ENCODE measurements at places on chromosomes 1 and 21.

GRCh38 chr1:182213163-182213562, 151.7 kb upstream of the ZNF648 start:
- DNase-seq = no peak

DNA sequence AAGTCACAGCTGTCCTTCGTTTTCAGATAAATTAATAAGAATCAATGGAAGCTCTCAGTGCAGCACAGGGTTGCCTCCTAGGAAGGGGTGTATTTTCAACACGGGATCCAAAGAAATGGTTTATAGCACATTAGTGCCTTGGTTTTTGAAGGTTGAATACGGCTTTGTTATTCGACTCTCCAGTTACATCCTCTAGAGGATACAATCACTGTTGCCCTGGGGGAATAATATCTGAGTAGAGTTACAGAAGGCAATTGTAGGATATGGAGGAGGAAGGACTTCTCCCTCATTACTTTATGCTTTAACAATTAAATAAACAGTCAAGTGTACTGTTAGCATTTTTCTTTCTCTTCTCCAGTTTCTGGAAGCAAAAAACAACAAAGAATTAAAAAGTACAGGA, 14.3 kb upstream of the ZNF326 start:
- DNase-seq = no peak

DNA sequence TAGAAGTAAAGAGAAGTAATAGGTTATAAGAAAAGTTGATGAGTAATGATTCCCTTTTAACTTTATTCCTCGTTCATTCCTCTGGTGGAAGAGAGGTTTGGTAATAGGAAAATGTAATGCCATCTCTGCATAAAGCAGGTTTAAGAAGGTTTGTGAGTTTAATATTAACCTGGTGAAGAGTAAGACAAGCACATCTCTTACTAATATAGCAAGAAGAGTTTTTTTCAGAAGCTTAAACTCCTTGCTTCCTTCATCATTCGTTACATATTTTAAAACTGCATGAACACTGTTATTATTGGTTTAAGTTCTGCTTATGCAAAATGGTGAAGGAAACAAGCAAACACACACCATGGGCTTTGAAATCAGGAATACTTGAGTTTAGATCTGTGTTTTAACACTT, 9.2 kb upstream of the PLA2G4A start:
- no peak for DNase-seq

GRCh38 chr1:100866041-100866900, 28.4 kb downstream of the EXTL2 start:
- DNase-seq = peak; percentile 45

DNA sequence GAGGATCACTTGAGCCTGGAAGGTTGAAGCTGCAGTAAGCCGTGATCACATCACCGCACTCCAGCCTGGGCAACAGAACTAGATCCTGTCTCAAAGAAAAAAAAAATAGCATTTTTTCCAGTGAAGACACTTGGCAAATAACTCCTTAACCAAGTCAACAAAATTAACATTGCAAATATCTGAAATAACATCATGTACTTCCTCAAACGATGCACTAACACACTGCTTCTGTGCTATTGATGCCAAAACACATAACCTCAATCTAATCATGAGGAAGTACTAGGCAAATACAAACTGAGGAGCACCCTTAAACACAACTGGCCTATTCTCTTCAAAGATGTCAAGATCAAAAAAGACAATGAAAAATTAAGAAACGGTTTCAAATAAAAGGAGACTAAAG, 32.3 kb downstream of the PABPC4 start:
- no peak for DNase-seq

DNA sequence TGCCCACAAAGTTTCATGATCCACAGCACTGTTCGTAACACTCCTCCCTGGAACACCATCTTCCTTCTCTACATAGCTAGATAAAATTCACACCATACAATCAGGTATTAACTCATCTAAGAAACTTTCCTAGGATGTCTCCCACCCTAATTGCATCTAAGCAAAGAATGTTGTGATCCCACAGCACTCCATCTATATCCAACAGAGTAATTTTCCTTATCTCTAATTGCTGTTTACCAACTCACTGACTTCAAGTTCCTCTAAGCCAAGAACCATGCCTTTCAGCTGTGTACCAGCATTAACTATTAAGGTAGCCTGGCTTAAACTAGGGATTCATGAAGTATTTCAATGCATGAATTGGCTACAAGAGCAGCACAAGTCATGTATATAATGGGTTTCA, 114.2 kb downstream of the SIPA1L2 start:
- DNase-seq = no peak

GRCh38 chr1:51070640-51071039, 31.4 kb upstream of the C1orf185 start:
- DNase-seq = no peak

DNA sequence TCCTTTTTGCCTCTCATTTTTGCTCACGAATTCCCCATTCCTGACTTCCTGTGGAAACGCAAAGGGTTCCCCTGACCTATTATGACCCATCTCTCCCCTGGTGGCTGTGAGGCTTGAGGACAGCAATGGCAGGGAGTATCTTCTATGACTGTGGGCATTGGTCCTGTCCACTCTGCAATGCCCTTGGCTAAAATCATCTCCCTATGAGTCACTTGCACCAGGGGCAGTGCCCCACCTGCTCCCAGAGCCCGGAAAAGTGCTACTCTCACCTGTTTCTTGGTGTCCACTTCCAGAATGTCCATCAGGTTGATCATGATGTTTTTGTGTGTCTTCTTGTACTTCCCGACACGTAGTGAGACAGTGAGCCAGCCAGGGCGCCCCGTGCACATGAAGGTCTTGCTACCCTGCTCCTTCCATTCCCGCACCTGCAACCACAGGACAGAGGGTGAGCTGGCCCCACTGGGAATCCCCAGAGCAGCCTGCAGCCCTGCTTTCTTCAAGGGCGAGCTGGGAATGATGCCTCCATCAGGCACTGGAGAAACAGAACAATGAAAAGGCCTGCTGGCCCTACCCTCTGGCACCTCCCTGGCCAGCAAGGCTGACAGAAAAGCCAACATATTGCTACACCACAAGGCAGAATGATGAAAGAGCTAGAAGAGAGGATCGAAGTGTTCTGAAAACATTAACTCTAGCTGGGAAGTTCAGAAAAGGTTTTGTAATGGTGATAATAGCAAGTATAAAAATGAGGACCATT, 3.5 kb downstream of the DHCR24 start:
- no peak for DNase-seq

DNA sequence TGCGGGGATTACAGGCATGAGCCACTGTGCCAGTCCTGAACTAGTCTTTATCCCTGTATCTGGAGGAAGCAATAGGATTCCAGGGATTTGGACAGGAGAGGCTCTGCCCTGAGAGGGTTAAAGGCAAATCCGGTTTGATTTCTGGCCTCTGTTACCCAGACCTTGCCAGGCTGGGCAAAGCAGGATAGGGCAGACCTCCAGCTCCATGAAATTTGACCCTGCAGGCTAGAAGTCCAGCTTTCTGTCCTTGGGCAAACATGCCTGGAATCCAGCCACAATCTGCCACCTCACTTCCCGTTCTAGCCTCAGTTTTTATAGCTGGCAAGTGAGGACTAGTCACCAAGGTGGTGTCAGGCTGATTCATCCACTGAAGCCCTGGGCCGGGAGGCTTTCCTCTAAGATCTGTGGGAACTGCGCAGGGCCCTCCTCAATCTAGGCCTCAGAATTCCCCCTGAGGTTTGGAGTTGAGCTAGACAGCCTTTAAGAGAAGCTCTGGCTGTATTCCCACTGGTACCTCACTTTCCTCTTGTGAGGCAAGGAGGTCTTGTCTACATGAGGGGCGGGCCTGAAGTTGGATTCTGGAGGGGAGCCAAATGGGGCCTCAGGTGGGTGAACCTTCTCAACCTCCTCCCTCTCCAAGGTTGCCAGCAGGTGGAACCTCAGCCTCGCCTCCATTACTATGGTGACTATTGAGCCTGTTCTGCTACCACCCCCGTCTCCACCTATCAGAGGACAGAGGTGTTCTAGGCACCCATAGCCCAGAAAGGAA, 7.0 kb upstream of the P3R3URF start:
- no peak for DNase-seq

DNA sequence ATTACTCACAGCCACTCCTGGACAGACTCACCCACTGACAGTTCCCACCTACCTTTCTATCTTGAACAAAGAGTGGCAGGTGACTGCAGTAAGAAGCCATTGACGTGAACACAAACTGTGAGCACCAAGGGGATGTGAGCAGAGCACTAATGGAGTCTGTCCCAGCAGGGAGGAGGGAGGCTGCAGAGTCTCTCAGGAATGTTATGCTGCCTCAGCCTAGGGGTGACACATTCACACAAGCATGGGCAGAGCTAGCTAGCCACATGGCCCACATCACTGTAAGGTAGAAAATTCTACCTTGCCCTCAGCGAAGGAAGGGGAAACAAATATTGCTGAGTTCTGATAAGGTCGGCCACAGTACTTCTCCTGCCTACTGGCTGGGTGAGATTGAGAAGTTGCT, 56.8 kb upstream of the PTGFRN start:
- DNase-seq = no peak

DNA sequence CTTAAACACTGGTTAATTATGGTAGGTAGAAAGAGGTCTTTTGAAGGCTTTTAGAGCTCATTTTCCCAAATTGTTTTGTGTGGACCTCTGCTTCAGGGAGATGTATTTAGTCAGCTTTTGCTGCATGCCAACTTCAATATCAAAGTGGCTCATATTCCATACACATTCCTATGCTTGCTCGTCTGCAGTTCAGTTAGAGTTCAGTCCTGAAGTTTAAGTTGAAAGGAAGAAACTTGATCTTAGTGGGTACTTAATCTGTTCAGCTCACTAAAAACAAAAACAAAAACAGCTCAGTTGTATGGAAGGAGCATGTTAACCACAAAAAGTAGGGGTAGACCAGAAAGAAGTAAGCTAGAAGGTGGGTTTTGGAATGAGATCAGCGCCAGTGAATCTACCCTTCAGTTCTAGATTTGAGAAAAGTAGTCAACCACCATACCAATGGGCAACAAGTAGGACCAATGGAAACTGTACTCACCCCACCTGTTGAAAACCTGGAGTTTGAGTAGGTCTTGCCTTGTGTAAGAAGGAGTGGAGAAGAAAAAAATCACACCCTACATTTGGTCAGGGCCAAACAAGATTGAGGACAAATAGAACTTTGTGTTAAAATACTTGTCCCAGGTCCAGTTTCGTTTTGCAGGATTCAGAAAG, 58.0 kb downstream of the LEPR start:
- no peak for DNase-seq

DNA sequence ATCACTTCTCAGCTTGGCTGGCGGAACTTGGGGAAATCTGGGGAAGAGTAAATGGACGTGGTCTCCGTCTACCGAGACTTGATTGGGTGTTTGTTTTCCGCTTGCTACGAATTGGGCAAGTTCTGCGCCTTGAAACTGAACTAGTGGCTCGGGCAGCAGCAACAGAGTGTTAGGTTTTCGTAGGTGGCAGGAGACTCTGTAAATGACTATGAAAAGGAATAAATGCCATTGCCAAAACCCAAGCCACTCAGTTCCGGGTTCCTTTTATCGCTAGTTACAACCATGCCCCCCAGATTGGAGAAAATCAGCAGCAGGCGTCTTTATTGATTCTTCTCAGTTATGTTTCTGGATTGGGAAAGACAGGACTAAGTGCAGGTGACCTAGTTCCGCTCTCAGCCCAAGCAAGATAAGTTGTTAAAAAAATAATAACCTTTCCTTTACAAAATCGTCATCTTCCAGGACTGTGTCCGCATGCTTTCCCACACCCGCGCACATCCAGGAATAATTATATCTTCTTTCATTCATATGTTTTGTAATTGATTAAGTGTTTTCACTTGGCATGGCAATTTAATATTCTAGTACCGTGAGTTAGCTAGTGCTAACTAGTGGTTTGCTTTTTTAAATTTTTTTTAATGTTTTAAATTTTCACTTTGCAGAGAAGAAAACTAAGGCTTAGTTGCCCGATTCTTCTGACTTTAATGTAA, 3.4 kb downstream of the LHX9 start:
- DNase-seq = no peak

- no peak for DNase-seq
These were observed 5.2 kb downstream of the NCF2 start for GRCh38 chr1:183585038-183585437.

- no peak for DNase-seq
These were observed 9.6 kb upstream of the SFT2D2 start for GRCh38 chr1:168216171-168216570.

DNA sequence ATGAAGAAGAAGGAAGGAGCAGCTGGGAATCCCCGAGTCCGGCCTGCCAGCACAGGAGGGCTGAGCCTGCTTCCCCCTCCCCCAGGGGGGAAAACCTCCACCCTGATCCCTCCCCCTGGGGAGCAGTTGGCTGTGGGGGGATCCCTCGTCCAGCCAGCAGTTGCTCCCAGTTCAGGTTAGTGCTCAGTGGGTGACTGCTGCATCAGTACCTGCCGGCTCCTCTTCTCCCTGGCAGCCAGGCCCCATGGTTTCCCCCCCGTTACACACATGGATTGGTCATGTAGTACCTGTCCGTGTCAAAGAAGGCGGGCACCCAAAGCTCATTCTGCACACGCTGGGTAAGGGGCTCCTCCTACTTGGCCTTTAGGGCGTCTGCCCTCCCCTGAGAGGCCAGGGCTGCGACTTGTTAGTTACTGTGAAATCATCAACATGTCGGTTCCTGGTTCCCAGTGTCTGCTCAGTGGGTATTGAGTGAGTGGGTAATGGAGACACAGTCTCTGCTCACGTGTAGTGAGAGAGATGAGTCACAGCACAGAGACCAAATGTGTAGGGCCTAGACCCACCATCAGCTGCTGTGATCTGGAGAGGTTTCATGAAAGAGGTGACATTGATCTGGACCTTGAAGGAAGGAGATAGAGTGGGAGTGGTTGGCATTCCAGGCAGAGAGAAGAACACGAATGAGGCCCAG, 11.5 kb downstream of the NECAP2 start:
- no peak for DNase-seq

- DNase-seq = no peak
These were observed 20.2 kb downstream of the SKI start for GRCh38 chr1:2248127-2248826.

DNA sequence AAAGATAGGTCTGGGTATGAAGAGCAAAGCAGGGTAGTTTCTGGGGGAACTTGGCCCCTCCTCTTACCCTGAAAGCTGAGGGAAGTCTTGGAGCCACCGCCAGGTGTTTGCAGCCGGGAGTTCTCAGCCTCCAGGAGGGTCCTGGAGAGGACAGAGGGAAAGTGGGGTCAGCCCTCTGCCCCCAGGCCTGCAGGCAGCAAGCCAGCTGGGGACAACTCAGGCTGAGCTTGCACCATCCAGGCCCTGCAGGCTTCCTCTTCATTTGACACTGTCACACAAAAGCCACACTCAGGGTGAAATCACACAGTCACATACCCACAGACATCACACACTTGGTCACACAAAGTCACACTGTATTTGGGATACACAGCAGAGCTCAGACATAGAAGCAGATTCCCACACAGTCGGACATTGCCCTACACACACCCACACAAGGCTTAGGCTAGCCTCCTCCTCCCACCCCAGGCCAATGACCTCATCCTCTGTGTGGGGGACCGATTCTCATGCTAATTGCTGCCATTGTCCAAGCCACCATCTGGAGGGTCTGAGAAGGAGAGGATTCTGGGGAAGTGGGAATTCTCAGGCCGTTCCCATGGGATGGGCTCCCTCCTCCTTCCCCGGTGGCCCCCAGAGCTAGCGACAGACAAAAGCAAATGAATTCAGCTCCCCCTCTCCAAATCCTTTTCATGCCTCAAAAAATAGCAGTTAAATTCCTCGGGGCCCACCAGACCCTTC, 3.7 kb downstream of the NES start:
- DNase-seq = no peak

GRCh38 chr1:36913016-36913415, 121.3 kb downstream of the GRIK3 start:
- DNase-seq = no peak

GRCh38 chr1:63794939-63795378, 21.1 kb downstream of the ROR1 start:
- DNase-seq = no peak

All from CD4-positive, alpha-beta T cell treated with Interferon alpha-2 for 1 hour (primary cell).